ENCODE measurements at places on chromosomes 16 and 17. TPM values are rescaled to one million over a fixed set of nuclear protein-coding genes. Genes with fewer than 3 reads are reported as not detected.

Gene ITGB4
- 9.4 TPM for total RNA-seq

Gene ADAMTS18
- not detected for total RNA-seq

Gene TAX1BP3
- 149 TPM for total RNA-seq

Gene CCL18
- total RNA-seq, result 2.7 TPM
